Stimulated activated CD4-positive, alpha-beta T cell treated with anti-CD3 and anti-CD28 coated beads, Interleukin-2, amount 100 ng/mL, for 24 hours (primary cell): ENCODE measurements at places on chromosomes 2 and 18.
A peak's percentile ranks its signal among the peaks of the same experiment; 100 is the strongest.

DNA sequence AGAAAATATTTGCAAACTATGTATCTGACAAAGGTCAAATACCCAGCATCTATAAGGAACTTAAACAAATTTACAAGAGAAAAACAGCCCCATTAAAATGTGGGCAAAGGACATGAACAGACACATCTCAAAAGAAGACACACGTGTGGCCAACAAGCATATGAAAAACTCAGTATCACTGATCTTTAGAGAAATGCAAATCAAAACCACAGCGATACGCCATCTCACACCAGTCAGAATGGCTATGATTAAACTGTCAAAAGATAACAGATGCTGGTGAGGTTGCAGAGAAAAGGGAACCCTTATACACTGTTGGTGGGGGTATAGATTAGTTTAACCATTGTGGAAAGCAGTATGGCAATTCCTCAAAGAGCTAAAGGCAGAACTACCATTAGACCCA lies 64.3 kb upstream of the RBMS1 start:
- DNase-seq: no peak

DNA sequence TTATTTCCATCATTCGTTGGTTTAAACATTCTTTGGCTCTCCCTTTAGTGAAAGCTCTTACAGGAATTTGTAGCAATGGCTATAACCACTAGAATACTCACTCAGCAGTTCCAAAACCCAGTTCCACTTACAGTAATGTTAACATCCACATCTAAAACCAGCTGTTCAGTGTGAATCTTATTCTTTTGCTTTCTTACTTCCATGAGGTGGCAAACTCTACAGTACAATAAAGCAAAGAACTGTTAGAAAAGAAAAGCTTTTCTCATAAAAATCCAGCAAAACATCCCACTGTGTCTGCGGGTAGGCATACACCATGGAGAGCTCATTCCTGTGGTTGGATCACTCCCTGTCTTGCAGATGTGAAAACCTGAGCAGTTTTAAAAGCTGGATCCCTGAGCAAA lies 147.1 kb downstream of the ARHGAP28 start:
- no peak for DNase-seq

- DNase-seq: no peak
These were observed 10.2 kb upstream of the PCARE start for GRCh38 chr2:29084554-29084953.

DNA sequence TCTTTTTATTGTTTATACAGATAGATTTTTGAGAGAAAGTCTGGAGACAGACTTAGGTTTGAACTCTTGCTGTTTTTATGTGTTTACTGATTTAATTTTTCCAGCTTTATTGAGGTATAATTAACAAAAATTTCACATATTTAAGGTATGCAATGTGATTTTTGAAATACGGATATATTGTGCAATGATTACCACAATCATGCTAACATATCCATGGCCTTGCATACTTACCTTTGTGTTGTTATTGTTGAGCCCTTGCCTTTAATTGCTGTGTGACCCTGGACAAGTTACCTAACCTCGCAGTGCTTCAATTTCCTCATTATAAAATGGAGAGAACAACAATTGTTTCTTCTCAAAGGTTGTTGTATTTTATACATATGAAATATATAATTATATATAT lies 13.9 kb upstream of the RBMS1 start:
- no peak for DNase-seq

GRCh38 chr2:191272064-191272463 lies 26.9 kb downstream of the MYO1B start:
- DNase-seq: no peak

DNA sequence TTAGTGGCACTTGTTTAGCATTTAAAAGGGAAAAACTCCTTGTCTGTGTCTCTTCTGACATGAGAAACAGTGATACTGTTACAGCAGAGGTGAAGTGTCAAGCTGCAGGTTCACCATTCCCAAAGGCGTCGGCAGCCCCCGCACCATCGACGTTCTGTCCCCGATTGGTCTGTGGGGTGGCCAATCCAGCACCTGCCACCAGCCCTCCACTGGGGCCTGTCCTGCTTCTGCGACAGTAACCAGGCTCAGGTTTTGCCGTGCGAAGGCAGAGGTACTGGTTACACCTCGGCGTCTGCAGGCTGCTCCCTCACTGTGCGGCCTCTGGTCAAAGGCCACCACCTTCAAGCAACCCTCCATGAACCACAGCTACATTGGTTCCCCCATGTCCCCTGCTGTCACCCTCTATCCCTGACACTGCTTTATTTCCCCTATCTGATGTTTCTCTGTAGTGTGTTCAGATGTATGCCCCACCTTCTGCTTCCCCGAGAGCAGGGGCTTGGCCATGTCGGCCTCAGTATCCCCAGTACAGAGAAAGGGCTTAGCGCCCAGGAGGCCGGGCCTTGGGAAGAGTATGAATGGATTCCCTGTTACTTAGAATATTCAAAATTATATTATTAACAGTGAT lies 8.6 kb upstream of the ESPNL start:
- DNase-seq: no peak

GRCh38 chr2:33859811-33860461 lies 260.8 kb upstream of the FAM98A start:
- no peak for DNase-seq

DNA sequence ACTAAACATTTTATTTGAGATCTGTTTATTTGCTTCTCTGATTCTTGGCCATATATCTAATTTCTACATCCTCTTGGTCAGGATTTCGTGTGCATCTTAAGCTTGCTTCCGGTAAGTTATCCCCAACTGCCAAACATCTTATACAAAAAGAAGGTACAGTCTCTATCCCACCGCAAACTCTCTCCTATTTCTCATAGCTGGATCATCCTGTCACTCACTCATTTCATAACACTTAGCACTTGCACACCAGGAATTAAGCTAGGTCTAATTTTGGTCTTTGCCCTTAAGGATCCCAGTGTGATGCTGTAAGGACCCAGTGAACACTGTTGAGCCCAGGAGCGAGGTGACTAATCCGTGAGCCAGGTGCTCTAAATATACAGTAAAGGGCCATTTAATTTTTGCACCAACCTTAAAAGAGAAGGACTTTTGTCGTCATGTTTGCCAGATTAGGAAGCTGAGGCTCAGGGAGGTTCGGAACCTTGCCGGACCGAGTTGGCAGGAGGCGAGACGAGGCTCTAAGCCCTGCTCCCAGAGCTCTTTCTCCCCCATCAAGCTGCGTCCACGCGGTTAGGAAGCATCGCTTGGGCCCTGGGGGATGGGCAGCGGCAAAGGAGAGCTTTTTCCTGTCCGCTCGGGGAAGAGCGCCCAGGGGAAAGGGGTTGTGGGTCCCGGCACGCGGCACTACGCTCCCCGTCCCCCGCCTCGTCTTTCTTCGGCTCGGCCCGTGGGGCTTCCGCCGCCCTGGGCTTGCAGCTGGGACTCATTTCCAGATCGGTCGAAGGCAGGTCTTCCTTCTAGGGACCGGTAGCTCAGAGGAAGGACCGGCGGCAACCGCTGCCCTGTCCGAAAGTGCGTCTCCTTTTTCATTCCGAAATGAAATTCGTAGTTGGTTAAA lies 4.1 kb upstream of the ITPRIPL1 start:
- DNase-seq: peak; percentile 56

DNA sequence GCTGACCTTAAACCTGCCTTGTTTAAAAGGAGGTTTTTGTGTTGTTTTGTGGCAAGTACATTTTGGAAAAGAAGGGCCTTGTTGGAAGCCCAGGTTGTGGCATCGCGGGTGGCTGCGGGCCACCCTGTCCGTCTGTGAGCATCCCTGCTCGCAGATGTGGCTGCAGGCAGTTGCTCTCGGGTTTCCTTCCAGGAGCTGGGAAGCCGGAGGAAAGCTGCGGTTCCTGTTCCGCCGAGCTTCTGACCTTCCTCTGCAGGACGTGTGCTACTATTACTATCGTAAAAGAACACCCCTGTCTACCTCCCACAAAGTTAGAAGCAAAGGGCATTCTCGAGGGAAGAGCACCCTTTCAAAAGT lies 766 bp downstream of the MFF start:
- DNase-seq: peak; percentile 21

GRCh38 chr2:133097666-133098065 lies 427.7 kb upstream of the LYPD1 start:
- DNase-seq: no peak

DNA sequence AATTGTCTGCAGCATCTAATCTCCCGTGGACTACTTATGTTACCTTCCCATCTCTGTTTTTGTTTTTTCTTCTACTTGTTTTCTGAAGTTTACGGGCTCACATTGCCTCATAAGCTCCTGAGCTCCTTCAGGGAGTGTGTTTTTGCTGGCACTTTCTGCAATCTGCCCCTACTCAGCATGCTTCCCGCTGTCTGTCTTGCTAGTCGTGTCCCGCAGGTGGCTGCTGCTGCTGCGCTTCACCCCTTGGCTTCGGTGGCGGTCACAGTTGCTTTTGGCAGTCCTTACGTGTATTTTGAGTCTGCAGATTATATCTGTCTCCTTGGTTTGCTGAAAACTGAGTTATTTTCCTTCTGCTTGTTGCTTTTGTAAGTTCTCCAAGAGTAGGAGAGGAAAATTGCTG lies 37.3 kb downstream of the FER1L5 start:
- DNase-seq: no peak

- no peak for DNase-seq
These were observed at the start of gene KCNIP3 for GRCh38 chr2:95296880-95297487. Gene KCNIP3, plus strand, starts transcription at chr2:95297347. Its CDS starts 92 bp downstream, at chr2:95297439.
